Nucleus accumbens (tissue), 56 donors: ENCODE measurements at places on chromosomes 1 and 21.

- no peak for DNase-seq
These were observed 65.4 kb downstream of the TIAM1 start for GRCh38 chr21:31278511-31279130.

- no peak for DNase-seq
These were observed 114.1 kb downstream of the LHX4 start for GRCh38 chr1:180343921-180344769.

DNA sequence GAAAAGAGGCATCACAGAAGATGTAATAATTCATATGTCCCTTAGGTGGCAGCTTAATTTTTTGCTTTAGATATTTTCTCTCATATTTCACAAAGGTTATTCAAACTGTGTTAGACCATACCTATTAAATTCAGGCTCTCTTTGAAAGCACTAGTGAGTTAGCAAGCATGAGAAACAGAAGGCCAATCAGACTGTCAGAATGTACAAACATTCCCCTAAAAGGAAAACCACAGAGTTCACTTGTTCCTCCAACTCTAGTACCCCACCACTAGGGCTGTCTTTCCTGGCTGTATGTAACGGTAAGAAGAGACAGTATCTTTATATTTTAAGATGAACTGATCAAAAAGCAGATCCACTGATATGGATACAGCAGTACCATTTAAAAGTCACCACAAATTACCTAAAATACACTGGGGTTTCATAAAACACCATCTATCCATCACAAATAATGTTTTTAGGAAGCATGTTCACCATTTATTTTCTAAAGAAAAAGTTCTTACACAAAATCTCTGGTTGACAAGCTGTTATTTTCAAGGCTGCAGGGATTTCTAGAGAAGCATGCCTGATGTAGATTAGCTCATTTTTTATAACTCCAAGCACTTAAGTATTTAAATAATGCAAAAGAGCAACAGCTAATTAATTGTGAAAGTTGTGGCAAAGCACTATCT, 1.8 kb downstream of the ARPC5 start:
- no peak for DNase-seq

DNA sequence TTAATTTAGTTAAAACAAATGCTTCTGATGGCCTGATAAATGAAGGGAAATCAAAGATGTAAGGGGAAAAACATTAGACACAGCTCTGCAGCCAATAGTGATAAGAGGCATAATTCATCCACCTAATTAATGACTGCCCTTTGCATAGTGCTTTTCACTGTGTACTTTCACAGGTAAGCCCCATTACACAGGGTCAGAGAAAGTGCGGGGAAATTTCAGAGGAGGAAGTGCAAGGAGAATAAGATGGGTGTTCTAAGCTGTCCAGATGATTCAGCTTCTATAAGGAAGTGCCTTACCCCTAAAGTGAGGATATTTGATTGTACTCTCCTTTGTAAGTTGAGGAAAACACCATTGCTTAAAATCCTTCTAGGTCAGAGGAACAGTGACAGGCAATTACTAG, 88.0 kb downstream of the NR5A2 start:
- no peak for DNase-seq

- DNase-seq, result peak; percentile 7
These were observed 651 bp downstream of the ZBTB8A start for GRCh38 chr1:32539584-32540571.

DNA sequence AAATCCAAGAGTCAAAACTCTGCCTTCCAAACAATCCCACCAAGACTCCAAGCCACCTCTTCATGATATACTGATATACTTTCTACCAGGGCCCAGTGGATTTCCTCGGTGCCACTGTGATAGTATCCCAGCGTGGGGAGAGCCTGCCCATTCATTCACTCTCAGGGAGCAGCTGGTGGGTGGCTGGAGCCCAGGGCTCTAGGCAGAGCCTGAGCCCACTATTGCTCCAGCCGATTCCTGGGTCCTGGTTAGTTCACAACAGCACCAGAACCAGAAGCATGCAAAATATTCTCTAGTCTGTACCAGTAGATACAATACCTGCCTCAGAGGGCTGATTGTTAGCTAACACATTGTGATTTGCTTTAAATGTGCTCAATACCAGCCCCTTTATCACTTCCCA, 831 bp downstream of the CSRP1 start:
- DNase-seq, result no peak

GRCh38 chr1:40096646-40096976, 441 bp downstream of the PPT1 start:
- DNase-seq, result no peak

- no peak for DNase-seq
These were observed 131.8 kb upstream of the PKN2 start for GRCh38 chr1:88552226-88552625.

DNA sequence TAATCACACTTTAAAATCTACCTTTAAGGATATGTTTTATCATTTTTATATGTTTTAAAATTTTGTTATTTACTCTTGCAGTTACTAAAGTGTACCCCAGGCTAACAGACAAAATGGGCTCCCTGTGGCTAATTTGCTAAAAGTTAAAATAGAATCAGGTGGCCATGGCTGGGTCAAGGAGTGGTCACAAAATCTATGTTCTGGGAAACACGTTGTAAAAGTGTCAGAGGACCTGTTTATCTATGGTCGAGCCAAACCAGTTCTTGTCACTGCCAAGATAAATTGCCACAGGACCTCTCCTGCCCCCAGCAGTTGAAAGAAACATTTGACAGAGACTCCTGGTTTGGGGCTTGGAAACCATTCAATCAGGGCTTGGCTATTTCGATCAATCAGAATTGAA, 21.2 kb upstream of the TTLL7 start:
- no peak for DNase-seq

GRCh38 chr1:59499273-59499942, 202.5 kb downstream of the FGGY start:
- DNase-seq, result no peak

- DNase-seq, result no peak
These were observed 48.1 kb upstream of the ENAH start for GRCh38 chr1:225700889-225701465.

- no peak for DNase-seq
These were observed 815 bp downstream of the S100A13 start for GRCh38 chr1:153626477-153626903.

- no peak for DNase-seq
These were observed 523.9 kb downstream of the LMO4 start for GRCh38 chr1:87852410-87853161.

GRCh38 chr1:109389638-109390341, 7.9 kb downstream of the SORT1 start:
- no peak for DNase-seq

DNA sequence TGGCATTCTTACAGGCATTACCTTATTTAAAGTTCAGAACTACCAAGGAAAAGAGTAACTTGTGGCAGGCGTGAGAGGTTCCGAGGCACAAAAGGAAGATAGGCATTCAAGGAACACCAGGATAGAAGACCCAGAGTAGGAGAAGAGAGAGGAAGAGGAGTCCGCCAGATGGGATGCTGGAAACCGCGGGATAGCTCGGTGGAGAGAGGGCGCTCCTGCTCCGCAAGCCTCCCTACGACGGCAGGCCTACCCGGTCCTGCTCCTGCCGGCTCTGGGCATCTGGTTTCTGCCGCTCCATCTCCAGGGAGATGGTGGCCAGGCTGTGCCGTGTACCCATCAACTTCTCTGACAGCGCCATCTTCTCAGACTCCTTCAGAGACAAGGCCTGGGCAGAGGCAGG, 5.4 kb upstream of the NBPF1 start:
- no peak for DNase-seq

- DNase-seq, result no peak
These were observed 32.2 kb upstream of the AKT3 start for GRCh38 chr1:243882276-243882675.

DNA sequence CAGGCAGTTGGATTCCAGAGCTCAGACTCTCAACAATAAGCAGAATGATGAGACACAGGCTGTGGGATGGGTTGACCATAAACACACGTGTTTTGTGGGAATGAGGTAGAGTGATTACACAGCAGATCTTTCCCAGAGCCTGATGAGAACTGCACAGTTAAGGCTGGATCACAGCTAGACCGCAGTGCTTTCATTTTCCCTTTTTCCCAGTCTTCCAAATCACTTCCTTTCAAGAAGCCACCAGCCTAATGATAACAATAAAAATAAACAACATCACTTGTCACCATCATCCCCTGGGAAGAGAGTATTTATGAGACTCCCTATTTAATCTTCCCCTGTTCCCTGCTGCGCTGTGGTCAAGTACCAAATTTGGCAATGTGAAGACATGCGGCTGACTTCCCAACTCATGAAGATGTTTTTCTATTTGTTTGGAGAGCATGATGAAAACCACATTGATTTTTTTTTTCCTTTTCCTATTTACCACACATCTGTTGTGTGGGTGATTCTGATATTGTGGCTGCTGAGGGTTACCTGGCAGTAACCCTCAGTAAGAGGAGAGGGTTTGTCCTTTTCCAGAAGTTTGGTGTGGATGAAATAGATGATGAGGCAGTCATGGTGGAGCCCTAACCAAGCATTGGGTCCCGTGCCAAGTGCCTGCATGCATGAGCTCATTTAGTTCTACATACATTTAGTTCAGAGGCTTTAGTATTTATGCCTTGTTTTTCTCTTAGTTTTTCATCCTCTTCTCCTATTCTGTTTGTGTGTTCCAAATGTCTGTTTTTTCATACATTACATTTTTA, 248.9 kb upstream of the HOOK1 start:
- DNase-seq, result no peak

DNA sequence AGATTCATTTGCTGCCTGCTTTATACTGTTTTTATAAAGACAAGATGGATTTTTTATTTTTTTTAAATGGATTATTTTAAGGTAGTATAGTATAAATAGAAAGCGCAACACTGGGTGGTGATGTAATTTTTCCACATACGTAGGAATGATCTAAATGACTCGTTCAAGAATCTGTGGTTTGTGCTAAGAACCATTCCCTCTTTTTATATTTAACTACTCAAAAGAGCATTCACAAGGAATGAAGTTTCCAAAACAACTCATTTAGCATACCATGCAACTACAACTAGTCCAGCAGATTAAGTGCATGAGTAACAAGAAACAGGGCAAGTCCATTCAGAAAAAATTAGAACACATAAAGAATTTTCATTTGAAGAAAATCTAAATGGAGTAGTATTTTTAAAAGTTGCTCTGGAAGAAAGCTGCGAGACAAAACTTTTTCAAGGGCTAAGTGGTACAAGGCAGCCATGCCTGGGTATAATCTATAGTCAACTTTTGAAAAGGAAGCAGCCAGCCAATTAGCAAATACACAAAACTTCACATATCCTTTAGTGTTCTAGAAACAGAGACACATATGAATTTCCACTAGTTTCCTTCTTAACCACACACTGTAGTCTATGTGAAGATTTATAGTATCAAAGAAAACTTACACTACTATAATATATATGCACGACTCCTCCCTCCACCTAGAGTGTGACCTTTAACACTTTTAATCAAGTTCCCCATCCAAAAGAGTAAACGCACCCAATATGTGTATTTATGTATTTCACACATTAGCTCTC, 23.4 kb downstream of the GTF2B start:
- DNase-seq, result no peak

DNA sequence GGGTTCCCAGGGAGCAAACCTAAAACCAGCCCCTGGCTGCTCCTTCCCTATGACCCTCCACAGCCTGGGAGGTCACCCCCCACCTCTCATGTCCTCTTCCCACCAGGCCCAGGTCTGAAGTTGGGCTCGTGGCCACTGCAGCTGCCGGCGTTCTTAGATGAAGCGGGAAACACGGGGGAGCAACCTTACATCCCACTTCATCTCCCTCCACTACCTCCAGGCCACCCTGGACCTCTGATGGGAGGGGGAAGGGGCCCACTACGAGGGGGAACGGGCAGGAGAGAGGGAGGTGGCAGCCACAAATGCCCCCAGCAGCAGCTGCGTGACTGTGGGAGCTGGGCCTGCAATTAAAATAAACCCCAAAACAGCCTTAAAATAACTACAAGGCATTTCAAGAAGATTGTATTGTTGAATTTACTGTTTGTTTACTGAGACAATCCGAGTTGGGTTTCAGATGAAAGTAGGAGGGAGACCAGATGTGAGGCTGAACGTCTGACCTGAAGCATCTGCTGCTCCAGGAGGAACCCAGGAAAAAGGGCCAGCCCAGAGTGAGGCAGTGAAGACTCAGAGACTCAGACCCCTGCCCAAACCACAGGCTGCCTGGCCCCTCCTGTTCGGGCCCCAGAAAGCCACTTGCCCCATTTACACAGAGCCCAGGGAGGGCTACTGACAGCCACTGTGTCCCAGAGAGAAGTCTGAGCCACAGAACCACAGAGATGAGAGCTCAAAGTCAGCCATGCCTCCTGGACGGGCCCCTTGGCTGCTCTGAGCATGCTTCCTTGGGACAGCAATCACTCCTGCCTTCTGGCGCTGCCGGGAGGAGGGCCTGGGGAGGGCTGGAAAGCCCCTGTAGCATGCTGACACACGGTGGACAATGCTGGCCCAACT, 59.8 kb downstream of the GLIS1 start:
- no peak for DNase-seq
